ENCODE measurements at places on chromosomes 13 and 19. TPM values are rescaled to one million over a fixed set of nuclear protein-coding genes. Genes with fewer than 3 reads are reported as not detected.
A peak's percentile ranks its signal among the peaks of the same experiment; 100 is the strongest.

GRCh38 chr19:10921199-10921909, 7.1 kb downstream of the YIPF2 start:
- no peak for DNase-seq

GRCh38 chr13:47474839-47475238, 526.2 kb downstream of the SUCLA2 start:
- no peak for DNase-seq

- peak; percentile 63 for DNase-seq
Measured at GRCh38 chr13:71290963-71291841, 575.8 kb downstream of the DACH1 start.

Gene CYP4F12
- polyA plus RNA-seq: not detected

Gene KRTDAP
- polyA plus RNA-seq: not detected

GRCh38 chr13:75715601-75716523, 79.7 kb downstream of the LMO7 start:
- no peak for DNase-seq

GRCh38 chr13:53778937-53779336, 750.3 kb downstream of the OLFM4 start:
- DNase-seq: no peak

Gene ZNF442
- 0.88 TPM for polyA plus RNA-seq

DNA sequence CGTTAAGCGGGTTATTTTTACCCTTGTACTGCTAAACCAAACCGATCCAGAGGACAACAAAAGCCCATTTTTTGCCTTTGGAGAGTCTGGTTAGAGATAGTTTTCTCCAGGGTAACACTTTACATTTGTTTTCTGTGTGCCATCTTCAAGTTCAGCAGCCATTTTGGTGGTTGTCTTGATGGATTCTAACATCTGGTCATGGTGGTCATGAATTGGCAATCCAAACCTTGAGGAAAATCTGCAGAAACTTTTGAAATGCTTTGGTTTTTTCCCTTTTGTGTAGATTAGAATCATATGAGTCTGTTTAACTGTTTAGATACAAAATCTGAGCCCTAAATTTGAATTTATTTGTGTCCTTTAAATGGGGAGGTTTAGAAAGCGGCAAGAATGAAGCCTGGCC, 16.6 kb downstream of the HNRNPM start:
- no peak for DNase-seq

Gene LIN37
- 5.4 TPM for polyA plus RNA-seq

GRCh38 chr13:24540236-24541126, 27.9 kb upstream of the PARP4 start:
- no peak for DNase-seq

Gene PRSS57
- not detected for polyA plus RNA-seq

Gene ELSPBP1
- not detected for polyA plus RNA-seq

GRCh38 chr19:13842291-13843103, 34.4 kb upstream of the NANOS3 start:
- DNase-seq: peak; percentile 70

Gene MAST3
- 15.7 TPM for polyA plus RNA-seq

GRCh38 chr19:45739498-45740439, 6.5 kb downstream of the MEIOSIN start:
- DNase-seq: no peak

DNA sequence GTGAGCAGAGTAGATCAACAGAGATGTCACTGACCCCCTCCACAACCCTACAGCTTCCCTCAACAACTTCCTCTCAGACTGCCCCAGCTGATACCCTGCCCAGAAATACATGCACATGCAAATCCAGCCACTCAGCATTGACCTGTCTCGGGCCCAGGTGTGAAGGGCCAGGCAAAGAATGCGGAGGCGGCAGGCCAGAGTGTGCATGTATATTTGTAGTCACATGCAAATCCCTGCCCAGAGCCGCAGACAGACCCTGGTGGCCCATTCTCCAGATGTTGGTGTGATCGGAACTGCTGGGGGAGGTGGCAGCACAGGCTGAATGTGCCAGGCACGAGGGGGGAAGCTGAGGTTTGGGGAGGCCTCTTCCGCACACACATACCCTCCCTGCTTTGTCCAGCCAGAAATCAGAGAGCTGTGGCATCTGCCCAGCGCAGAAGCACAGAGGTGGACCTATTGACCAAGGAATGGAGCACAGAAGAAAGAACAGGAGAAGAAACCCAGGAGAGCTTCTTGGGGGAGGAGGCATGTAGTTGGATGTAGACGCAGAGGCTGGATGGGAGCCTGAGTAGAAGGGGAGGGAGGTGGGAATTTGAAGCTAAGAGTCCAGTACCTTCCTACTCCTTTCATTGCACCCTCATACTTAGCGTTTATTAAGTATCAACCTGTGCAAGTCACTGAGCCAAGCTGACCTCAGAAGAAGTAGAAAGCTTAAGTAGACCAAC, 14.4 kb downstream of the MEF2B start:
- no peak for DNase-seq

DNA sequence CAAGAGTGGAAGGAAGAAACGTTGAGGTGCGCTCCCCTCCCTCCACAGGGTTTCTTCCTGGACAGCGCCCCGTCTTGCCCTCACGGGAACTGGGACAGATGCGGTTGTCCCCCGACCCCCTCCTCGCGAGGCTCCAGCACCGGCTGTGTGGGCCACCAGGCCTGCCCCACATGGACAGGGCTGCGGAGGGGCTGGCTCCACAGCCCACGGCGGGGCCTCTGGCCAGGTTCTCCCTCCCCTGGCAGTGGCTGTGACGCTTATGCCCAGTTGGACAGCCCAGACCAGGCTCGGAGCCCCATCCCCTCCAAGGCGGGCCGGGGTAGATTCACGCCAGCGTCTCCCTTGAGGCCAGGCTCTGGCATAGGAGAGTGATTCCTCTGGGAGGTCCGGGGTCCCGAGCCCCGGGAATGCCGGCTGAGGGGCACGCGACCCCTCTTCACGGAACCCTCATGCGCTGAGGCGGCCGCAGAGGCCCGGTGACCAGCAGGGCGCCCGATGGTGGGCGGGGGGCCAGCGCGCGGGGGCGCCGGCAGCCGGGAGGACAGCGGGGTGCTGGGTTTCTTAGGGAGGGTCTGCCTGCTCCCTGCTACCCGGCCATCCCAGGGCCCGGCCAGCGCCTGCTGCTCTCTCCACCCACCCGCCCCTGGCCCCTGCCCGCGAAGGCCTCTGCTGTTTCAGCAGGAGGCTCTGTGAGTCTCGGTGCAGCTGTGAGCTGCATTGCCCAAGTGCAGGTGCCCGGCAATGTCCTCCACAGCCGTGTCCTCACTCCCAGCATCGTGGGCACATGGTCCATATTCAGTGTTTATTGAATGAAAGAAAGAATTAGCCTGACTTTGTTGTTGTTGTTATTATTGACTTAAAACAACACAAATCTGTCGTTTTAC, 20.3 kb upstream of the GAS6 start:
- DNase-seq: no peak

GRCh38 chr13:112990783-112991182, 21.8 kb downstream of the MCF2L start:
- no peak for DNase-seq

DNA sequence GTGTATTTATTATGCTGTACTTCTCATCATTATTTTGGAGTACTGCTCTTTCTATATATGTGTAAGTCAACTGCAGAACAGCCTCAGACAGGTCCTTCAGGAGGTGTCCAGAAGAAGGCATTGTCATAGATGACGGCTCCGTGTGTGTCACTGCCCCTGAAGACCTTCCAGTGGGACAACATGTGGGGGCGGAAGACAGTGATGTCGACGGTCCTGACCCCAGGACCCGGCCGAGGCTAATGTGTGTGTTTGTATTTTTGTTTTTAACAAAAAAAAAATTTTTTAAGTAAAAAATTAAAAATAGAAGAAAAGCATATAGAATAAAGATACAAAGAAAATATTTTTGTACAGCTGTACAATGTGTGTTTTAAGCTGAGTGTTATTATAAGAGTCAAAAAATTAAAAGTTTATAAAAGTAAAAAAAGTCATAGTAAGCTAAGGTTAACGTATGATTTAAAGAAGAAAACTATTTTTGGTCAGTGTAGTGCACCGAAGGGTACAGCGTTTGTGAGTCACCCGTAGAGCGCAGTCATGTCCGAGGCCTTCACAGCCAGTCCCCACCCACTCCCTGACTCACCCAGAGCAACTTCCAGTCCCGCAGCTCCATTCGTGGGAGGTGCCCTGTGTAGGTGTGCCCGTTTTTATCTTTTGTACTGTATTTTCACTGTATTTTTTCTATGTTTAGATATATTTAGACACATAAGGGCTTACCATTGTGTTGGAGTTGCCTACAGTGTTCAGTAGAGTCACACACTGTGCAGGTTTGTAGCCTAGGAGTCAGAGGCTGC, 42.2 kb upstream of the SPACA7 start:
- DNase-seq: no peak

Gene PTGER1
- not detected for polyA plus RNA-seq

- no peak for DNase-seq
Measured at GRCh38 chr19:12952488-12953137, 4.4 kb downstream of the GADD45GIP1 start.

DNA sequence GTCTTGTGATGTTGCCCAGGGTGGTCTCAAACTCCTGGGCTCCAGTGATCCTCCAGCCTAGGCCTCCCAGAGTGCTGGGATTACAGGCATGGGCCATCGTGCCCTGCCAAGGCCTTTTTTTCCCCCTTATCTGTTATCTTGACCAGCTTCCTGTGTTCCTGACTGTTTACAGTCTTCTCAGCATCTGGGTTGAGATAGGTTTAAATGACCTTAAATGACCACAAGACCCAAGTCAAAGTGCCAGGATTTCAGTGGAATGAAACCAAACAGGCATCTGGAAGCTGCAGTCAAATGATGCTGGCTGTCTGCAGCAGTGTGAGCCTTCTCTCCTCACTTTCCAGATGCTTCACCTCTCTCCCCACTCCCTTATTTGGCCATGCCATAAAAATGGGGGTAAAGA, 114.2 kb upstream of the CLDN10 start:
- no peak for DNase-seq

- no peak for DNase-seq
Measured at GRCh38 chr13:100451923-100452322, 136.7 kb downstream of the GGACT start.

DNA sequence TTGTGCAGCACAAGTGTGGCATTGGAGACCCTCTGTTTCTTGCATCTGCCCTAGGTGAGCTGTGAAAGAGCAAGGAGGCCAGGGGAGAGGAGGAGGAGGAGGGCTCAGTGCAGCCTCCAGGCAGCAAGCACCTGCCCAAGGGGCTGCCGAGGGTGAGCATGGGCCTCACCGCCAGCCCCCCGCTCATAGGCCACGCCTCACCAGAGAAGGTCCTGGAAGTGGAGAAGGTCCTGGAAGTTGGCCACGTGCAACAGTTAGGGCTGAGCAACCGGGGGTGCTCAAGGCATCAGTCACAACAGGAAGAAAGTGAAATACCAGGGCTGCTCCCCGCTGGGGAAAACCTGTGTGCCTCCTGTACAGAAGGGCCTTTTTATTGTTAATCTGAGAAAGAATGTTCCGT, 168.9 kb downstream of the TEX29 start:
- DNase-seq: no peak

GRCh38 chr19:56124578-56124977, 3.5 kb upstream of the ZNF787 start:
- no peak for DNase-seq

Gene C19orf18
- not detected for polyA plus RNA-seq

GRCh38 chr19:4633140-4633967, 6.0 kb upstream of the TNFAIP8L1 start:
- DNase-seq: no peak

DNA sequence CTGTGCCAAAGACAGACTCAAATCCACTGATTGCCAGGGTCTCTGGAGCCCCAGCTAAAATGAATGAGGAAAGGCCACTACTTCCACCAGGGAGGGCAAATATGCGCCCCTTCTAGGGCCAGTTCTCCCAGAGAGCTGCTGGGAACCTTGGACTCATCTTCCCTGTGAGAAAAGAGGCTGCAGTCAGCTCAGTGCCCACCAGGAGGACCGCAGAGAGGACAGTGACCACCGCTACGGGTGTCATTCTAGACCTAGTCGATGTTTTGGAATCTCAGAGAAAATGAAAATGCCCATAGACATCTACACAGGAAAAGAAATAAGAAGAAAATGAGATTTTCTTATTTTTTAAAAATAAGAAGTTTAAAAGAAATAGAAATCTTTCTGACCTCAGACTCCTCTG, 235.1 kb downstream of the UQCRFS1 start:
- DNase-seq: no peak

Gene SMIM24
- polyA plus RNA-seq: 0.53 TPM

DNA sequence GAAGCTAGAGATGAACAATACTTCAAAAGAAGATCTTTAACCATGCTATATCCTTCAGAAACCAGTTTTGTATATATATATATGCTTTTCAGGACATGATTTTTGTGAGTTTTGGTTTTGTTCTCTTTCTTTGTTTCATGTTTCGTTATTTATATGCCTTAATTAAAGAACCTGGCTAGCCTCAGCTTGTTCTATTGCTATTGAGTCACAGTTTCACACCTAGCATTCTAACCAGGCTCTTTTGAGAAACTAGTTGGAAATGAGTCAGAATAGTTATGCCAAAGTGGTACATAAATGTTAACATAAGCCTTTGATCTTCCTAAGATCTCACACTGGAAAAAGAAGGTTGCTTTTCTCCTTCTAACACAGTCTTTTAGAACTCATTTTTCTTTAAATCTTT, 1925.2 kb downstream of the OLFM4 start:
- DNase-seq: no peak
